ENCODE measurements at places on chromosomes 2 and 18.

DNA sequence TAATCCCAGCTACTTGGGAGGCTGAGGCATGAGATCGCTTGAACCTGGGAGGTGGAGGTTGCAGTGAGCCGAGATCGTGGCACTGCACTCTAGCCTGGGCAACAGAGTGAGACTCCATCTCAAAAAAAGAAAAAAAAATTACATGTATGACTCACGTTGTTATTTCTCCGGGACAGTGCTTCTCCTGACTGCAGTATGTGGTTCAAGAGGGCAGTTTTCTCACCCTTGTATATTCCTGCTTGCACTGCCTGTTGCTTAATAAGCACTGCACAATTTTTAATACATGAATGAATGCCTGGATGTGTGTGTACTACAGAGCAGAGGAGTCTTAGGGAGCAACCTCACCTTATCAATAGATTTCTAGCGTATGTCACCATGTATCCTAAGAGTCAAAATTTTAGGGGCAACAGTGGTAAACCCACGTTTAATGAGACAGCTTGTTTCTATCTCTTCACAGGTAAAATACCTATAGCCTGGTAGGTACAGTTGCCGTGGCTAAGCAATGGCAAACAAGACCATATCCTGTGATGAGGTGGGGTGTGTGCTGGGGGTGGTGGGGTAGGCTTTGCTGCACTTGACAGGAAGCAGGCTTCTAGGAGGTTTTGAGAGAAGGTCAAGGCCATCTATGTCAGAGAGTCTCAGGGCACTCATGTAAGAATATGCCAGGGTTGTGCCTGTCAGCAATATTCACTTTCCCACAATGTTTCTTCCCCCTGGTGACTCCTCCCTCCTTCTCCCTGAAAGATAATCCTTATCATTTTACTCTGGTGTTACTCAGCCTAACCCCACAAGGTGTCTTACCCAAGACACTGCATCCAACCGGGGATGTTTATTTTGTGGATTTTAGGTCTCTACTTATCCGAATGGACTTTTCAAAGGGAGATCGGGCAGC, 36.9 kb upstream of the MEX3C start:
- DNase-seq, result no peak

DNA sequence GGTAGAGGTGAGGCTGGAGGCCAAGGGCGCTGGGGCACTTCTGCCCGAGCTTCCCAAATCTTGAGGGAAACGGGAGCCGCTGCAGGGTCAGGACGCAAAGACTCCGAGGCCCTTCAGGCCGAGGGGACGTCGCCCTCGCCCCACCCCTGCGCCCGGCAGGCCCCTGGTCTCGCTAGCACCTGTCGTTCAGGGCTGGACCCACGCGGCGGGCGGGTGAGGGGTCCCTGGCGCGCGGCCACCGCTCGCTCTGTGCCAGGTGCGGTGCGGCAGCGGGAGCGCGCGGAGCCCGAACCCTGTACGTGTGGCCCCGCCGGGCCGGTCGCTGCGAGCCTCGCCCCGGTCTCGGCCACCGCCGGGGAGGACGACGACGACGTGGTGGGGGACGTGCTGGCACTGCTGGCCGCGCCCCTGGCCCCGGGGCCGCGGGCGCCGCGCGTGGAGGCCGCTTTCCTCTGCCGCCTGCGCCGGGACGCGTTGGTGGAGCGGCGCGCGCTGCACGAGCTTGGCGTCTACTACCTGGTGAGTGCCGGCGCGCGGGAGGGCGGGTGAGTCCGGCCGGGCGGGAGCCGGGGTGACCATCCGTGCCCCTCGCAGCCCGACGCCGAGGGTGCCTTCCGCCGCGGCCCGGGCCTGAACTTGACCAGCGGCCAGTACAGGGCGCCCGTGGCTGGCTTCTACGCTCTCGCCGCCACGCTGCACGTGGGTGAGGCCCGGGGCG, 4.9 kb downstream of the ERFE start:
- DNase-seq, result no peak

GRCh38 chr2:105143467-105144151, 97.9 kb upstream of the GPR45 start:
- DNase-seq, result peak; percentile 24

- DNase-seq, result peak; percentile 31
Observed at GRCh38 chr2:129923265-129924091, 56.0 kb upstream of the RAB6C start.

GRCh38 chr18:45014047-45014501, 333.4 kb downstream of the SETBP1 start:
- DNase-seq, result no peak

DNA sequence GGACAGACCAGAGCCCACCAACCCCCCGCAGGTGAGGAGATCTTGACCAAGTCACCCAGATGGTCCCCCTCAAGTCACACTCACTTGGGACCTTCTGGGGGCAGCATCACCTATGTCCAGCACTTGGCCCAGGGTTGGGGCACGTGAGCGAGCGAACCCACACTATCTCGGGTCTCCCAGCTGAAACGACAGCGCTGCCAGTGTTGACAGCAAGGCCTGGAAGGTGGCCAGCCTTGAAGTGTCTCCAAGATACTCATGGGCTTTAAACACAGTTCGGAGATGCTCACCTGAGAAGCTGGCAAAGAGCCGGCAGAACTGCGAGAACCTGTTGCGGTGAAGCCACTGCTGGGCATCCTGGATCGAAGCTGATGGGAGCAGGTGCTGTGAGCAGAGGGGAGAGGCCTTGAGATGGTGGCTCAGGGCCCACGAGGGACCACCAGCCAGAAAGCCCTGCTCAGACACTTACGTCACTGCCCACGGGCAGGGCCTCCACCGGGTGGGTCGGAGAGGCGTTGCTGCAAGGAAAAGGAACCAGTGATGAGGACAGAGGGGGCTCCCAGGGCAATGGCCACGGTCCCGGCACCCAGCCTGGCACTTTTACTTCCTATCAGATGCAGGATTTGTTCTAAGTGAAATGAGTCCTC, 47.5 kb downstream of the TFCP2L1 start:
- no peak for DNase-seq

GRCh38 chr2:109282360-109282759, 153.4 kb downstream of the SH3RF3 start:
- DNase-seq, result no peak

GRCh38 chr2:156340377-156340776, 7.9 kb upstream of the NR4A2 start:
- peak; percentile 63 for DNase-seq

DNA sequence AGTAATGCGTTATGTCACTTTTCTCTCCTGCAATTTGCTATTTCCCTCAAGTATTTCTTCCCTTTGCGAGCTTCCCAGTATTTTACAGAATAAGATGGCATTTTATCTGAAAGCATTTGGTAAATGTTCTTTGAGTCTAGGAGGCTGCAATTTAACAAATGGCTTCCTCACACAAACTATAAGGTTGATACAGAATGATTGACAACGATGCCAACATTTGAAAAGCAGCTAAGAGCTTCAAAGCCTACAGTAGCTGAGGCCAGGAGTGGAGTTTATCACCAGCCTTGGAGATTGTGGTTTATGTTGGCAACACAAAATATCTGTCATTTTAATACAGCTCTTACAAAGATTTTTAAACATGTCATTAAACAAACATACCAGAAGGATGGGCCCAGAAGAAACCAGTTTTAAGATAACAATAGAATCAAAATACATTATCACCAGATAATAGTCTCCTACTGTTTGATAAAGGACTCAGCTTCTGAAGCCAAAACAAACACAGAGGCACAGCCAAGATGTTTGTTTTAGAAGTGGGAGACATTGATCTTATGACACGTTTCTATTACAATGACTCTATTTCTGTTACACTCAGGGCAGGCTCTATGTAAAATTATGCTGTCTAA, 711.4 kb upstream of the ACVR2A start:
- DNase-seq, result no peak

DNA sequence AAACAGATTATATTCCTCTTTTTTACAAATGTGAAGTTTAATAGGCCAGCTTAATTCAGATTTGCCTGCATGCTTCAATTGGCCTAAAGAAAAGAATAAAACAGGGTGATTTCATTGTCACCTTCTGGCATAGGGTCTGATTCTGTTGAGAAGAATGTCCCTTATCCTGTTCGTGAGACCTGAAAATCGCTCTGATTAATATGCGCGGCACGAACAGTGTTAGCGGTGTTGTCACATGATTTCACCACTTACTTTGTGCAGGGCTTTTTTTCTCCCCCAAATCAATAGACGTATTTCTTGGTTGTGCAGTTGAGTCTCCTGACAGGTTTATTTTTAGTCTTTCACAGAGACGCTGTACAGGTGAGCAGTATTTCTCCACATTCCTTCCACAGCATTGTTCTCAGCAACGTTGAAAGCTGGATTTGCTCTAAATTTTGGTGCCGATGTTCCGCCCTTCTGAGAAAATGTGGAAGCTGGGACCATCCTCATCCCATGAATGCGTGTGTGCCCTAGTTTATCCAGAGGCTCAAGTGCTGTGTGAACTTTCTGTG, 81.9 kb downstream of the ITGB1BP1 start:
- no peak for DNase-seq
